ENCODE measurements at places on chromosomes 12 and 14.
A peak's percentile ranks its signal among the peaks of the same experiment; 100 is the strongest.

GRCh38 chr12:109888179-109889020 is 8.1 kb upstream of the GLTP start:
- peak; percentile 15 for DNase-seq

DNA sequence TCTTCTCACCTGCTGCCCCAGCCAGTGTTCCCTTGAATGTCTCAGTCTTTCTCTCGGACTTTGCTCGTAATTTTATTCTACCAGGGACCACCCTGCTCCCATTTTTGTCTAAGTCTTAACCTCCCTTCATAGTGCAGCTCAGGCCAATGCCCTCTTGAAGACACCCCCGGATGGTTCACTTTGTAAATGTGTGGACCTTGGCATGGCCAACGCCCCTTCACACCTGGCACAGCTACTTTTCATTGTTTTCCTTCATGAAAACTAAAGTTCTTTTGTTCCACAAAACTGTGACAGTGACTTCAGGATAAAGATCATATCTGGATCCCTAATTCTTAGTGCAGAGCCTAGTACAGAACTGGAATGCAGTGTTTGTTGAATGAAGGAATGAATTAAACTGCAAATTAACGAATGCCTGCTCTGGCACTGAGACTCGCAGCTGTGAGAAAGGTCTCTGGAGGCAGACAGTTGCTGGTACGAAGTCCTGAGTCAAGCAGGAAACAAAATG is 3.5 kb upstream of the RNASE4 start:
- no peak for DNase-seq

GRCh38 chr12:50110127-50110761 is 1.8 kb upstream of the COX14 start:
- DNase-seq: no peak

DNA sequence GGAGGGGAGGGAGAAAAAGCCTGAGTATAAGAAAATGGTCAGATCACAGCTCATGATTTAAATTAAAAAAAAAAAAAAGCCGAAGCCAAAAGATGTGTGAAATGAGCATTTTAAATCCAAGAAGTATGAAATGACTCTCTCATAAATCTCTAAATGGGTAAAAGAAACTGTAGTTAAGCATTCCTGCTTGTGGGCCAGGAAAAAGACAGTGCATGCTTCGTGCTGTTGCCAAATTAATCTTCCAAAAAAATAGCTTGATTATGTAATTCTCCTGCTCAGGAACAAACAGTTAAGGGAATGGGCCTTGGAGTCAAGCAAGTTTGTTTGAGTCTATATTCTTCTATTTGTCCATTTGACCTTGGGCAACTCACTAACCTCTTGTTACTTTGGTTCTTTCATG is 325.4 kb upstream of the SEL1L start:
- no peak for DNase-seq

DNA sequence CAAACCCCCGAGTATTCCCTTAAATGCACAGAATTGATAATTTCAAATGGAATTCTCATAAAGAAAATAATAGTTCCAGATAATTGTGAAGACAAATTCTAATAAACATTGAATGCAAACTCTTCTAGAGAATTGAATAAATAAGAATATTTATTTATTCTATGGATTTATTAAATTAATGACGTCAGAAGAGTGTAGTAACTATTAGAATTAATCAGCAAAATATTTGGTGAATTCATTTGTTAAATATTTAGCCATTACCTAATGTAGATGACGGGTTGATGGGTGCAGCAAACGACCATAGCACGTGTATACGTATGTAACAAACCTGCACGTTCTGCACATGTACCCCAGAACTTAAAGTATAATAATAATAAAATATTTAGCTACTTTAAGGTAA is 33.4 kb upstream of the TBPL2 start:
- no peak for DNase-seq
